Dermis blood vessel endothelial cell (primary cell): ENCODE measurements at places on chromosomes 1 and 21. TPM values are rescaled to one million over a fixed set of nuclear protein-coding genes. Genes with fewer than 3 reads are reported as not detected.
A peak's percentile ranks its signal among the peaks of the same experiment; 100 is the strongest.

The ADGRB2 gene
- total RNA-seq, result 0.17 and 0.28 TPM in 2 replicates

The PM20D1 gene
- 0.05 TPM in 1 of 2 replicates, not detected in the other for total RNA-seq

DNA sequence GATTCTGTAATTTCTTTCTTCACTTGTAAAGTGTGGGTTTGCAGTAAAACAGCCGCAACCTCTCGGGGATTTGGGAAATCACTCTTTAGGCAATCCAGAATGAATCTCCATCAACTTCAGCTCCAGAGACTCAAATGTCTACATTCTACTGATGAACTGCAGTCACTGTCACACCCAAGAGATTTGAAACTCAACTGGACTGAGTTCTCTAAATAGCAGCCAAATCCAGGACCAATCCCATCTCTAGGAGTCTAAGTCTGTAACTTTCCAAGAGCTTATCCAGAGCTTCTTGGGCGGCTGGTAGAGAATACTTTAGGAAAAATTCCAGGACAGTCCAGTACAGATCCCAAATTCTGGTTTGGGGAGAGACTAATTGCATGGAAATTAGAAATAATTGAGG, 62.9 kb downstream of the ADAMTS1 start:
- no peak for DNase-seq

GRCh38 chr1:84425150-84425896, 27.0 kb downstream of the DNASE2B start:
- no peak for DNase-seq

DNA sequence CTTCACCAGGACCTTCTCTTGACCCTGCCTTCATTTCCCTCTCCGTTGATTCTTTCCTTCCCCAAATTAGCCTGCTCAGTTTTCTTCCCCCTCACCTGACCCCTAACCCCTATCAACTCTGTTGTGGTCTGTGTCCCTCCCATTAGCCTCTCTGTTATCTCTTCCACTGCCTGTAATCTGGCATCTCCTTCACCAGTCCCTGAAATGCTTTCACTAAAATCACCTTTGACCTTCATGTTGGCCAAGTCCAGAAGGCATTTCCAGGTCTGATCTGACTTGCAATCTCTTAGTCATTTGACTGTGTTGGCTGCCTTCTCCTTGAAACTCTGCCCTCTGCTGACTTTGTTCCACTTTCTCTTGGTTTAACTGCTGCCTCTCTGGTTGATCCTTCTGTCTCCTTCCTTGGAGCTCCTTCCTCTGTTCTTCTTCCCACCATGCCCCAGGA, 28.2 kb downstream of the ATP8B2 start:
- DNase-seq, result peak; percentile 73

GRCh38 chr1:197604302-197604701, 171.0 kb downstream of the DENND1B start:
- no peak for DNase-seq

DNA sequence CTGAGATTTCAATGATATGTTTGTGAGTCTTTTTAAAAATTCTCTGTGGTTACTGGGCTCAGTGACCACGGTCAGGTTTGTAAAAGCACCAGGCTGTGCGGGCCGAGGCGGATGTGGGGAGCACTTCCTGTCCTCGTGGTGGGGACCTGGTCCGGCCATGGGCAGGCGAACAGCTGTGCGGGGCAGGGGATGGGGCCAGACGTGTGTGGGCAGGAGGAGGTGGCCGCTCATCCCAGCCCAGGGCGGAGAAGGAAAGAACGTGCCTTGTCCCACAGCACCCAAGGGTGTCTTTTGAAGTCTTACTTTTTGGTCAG, 5.2 kb upstream of the OXCT2 start:
- DNase-seq, result no peak

- DNase-seq, result no peak
These were observed 44.5 kb downstream of the PGBD5 start for GRCh38 chr1:230381585-230381984.

DNA sequence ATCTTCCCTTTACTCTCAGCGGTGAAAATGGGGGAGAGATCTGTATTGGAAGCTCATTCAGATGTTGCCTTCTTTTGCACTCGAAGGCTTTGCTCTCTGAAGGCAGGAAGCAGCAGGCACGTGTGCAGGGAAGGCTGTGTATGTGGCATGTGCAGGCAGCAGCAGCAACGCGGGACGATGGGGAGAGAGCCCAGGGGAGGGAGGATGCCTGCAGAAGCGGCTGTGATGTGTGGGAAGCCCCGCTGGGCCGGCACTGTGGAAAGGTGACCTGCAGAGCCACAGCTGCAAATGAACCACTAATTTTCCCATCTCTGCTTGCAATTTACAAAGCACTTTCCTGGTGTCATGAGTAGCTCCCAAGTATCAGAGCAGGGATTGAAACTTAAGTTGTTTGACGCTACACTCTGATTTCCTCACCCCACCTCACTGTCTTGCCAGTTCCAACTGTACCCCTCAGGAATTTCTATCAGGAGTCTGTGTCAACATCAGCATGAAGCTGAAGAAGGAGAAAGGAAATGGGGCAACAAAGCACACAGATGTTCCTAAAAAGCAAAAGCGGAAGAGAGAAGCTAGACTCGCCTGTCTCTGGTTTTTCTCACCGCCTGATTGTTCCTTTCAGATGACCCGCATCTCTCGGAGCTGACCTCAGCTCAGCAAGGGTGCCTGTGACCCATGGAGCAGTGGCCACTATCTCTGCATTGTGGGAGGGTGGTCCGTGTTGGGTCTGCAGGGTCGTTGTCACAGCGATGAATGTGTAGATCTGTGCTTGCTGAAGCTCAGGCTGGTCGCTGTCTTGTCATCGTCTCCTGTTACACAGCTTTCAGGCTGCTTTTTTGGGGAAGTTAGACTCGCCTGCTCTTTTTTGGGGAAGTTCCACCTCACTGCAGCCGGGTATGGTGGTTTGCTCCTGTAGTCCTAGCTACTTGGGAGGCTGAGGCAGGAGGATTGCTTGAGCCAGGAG, 156.1 kb downstream of the KIF26B start:
- DNase-seq, result no peak

GRCh38 chr1:147550302-147550937, 9.1 kb downstream of the BCL9 start:
- no peak for DNase-seq

DNA sequence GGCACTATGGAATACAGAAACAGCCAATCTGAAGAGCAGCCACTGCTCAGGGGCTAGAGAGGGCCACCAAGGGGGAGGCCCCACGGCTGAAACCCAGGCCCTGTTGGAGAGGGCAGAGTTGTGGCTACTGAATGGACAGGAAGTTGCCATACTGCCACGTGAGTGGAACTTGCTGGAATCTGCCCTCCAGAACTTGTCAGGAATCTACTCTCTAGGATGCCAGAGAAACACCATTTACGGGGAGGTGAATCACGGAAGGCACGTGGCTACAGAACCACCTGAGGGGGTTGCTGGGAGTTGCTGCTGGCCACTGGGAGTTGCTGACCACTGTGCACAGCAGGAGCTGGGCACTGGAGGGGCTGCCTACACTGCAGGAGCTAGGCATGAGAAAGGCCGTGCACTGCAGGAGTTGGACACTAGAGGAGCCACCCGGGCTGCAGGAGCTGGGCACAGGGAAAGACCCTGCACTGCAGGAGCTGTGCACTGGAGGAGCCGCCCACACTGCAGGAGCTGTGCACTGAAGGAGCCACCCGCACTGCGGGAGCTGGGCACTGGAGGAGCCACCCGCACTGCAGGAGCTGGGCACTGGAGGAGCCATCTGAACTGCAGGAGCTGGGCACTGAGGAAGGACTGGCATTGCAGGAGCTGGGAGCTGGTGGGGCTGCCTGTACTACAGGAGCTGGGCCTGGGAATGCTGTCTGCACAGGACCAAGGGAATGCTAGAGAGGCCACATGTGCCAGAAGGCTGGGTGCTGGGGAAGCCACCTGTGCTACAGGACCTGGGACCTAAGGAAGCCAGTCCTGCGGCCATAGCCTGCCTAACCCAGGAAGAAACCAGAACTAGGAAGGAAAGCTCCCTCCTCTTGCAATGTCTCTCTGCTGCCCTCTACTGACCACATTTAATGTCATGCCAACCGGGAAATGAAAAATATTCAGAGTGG, 343.4 kb downstream of the MATN1 start:
- peak; percentile 82 for DNase-seq

DNA sequence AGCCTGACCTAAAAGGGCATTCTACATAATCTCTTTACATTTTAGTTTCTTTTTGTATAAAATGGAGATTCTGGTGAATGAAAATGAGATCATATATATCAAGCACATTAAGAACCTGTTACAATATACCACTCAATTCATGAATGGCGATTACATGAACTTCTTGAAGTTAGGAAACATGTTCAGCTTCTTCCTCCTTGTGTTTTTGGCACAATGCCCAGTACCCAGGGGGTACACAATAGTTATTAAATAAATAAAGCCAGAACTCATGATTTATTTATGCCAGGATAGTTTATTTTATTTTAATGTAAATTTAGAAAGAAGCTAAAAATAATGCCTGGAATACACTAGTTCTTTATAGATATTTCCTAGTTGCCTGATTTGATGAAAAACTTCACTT, 186.0 kb upstream of the PTGFR start:
- DNase-seq, result no peak

DNA sequence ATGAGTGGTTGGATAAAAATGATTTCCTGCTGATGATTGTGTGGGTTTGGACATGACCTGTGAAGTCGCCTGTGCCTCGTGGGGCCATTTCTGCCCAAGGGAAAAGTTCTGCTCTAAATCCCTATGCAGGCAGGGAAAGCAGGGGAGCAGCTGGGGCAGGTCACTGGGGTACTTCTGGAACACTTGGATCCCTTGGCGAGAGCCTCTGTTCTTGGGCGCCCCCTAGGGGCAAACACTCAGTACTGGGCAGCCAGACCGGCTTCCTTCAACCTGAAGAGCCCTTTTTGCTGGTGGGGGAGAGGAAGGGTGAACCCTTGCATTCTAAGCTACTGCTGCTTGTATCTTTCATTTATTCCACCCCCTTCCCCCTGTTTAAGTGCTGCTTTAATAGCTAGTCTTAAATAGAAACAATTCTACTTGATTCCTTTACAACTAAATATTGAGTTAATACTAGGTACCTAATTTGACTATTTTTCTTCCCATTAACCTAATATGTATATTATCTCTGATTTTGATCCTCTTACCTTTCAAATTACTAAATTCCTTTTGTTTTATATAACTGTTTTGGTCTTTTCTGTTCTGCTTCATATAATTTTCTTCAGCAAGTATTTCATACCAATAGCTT, 5.1 kb upstream of the CLEC20A start:
- DNase-seq, result peak; percentile 86
